ENCODE measurements at places on chromosomes 11 and 22.

GRCh38 chr22:24384131-24384530 lies 43.3 kb upstream of the ADORA2A start:
- DNase-seq, result no peak

GRCh38 chr11:15688351-15688792 lies 573.6 kb downstream of the INSC start:
- no peak for DNase-seq

DNA sequence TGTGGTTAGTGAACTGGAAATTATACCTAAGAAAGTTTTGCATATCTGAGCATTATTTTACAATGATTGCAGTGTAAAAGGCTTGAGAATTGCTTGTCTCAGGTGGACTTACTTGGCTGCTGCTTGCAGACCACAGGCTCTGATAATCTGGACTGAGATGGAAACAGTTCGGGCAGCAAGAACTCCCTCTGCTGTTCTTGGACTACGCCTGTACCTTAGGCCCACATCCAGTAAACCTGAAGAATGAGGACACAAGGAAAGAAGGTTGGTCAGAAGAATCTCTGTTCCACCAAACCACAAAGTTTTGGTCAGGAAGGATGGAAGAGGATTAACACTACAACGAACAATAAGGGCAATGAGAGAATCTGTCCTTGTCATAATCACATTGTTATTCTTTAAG lies 80.1 kb downstream of the C2CD3 start:
- no peak for DNase-seq

DNA sequence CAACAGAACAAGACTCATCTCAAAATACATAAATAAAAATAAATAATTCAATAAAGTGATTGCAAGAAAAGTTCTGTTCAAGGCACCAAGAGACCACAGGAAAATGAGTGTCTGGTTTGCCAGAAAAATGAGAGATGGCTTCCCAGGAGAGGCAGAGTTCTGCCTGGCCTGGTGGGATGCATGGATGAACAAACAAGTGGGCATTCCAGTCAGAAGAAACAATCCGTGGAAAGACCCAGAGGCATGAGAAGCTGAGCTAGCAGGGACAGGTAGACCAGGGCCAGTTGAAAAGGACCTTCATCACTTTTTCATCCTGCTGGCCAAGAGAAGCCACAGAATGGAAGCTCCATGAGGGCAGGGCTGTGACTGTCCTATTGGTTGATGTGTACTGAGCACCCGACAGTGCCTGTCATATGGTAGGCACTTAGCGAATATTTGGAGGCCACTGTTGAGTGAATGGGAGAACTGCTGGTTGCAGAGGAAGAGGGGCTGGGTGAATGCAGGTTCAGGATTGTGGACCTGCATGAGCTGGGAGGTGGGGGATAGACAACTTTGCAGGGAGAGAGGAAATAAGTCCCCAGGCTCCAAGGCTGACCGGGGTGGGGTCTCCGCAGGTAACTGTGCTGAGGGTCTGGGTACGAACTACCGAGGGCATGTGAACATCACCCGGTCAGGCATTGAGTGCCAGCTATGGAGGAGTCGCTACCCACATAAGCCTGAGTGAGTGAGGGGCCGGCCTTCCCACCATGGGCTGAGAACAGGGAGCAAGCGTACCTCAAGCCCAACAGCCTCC lies 3.7 kb downstream of the F2 start:
- DNase-seq, result no peak

GRCh38 chr22:30486661-30487115 lies 14.9 kb upstream of the SEC14L3 start:
- DNase-seq, result no peak

DNA sequence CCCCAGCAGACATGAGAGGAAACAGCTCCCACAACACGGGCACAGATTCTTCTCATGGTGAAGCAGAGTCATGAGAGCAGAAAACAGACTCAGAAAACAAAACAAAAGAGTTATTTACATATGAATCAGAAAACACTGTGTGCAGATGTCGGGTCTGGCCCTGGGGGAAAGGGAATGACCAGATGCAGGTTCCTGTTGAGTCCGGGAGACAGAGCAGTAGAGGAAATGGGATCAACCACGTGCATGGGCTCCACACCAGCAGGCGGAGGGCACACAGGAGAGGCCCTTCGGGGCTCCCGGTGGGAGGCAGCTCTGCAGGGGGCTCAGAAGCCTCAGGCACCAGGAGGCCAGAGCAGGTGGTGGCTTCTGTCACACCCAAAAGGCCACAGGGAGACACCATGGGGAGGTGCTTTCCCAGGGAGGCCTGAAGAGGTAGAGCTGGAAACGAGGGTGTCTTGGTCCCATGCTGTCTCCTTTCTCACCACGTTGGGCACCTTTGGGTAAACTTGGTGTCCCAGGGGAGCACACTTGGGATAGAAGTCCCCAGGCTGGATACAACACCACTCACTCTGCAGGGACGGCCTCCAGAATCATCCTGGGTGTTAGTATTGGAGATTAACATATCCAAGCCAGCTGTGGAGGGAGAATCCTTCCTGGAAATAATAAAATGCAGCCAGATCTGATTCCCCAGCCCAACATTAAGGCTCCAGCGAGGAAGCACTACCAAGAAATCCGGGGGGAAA lies 764.7 kb downstream of the BRD1 start:
- DNase-seq, result no peak

GRCh38 chr11:45803971-45804760 lies 783 bp upstream of the SLC35C1 start:
- DNase-seq, result peak; percentile 48

GRCh38 chr11:113384551-113384950 lies 3.0 kb upstream of the ANKK1 start:
- DNase-seq, result peak; percentile 53

DNA sequence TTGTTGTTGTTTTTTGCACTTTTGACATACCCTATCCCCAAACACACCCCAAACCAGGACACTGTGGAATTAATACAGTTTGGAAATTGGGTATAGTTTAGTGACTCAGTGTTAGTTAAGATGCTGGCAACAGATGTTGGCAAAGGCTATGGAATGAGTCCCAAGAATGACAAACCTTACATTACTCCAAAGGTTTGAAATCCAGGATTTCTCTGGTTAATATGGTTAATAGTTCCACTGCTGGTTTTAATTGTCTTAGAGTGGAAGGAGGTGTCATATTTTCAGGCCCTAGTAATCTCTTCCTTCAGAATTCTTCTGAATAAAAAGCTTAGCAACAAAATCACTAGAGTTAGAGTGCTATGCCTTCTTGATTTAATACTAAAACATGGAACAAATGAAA lies 775 bp downstream of the LPXN start:
- no peak for DNase-seq

- no peak for DNase-seq
These were observed 15.7 kb upstream of the SYT8 start for GRCh38 chr11:1819074-1819473.

DNA sequence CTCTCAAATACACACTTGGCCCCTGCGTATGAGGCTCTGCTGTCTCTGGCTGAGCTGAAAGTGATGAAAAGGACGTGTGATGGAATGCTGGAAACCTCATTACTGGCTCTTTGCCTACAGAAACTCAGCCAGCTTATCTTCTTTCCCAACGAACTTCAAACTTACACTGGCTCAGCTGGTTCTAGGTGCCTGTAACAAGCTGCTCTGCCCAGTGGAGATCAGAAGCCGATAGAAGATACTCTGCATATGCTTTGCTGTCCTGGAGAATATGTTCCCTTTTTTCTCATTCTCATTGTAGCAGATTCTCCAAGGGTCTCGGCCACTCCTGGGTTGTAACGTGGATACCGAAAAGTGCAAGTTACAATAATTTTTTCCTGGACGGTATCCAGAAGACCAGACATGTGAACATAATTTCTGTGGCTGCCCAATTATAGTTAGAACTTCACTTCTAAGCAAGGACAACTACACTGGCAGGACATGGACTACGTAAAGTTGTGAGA lies 405.3 kb upstream of the CCDC90B start:
- no peak for DNase-seq

DNA sequence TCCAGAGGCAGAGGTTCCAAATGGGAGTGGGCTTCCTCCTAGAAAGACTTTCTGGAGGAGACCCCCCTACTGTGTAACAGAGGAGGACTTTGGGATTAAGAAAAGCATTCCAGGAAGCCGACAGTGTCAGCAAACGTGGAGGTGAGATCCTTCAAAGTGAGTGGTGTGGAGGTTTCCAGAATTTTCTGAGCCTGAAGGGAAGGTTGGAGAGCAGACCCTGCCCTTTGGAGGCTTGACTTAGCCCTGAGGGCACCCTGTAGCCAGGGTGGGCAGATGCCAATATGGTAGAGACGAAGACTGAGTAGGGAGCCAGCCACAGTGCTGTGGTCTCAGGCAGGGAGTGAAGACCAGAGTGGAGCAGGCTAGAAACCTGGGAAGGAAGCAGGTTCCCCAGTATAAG lies 1.8 kb upstream of the KLHL22 start:
- DNase-seq, result no peak

GRCh38 chr22:22408731-22409696 lies 99.5 kb downstream of the ZNF280B start:
- peak; percentile 31 for DNase-seq

- DNase-seq, result no peak
These were observed 7.2 kb downstream of the MS4A15 start for GRCh38 chr11:60763692-60764369.

DNA sequence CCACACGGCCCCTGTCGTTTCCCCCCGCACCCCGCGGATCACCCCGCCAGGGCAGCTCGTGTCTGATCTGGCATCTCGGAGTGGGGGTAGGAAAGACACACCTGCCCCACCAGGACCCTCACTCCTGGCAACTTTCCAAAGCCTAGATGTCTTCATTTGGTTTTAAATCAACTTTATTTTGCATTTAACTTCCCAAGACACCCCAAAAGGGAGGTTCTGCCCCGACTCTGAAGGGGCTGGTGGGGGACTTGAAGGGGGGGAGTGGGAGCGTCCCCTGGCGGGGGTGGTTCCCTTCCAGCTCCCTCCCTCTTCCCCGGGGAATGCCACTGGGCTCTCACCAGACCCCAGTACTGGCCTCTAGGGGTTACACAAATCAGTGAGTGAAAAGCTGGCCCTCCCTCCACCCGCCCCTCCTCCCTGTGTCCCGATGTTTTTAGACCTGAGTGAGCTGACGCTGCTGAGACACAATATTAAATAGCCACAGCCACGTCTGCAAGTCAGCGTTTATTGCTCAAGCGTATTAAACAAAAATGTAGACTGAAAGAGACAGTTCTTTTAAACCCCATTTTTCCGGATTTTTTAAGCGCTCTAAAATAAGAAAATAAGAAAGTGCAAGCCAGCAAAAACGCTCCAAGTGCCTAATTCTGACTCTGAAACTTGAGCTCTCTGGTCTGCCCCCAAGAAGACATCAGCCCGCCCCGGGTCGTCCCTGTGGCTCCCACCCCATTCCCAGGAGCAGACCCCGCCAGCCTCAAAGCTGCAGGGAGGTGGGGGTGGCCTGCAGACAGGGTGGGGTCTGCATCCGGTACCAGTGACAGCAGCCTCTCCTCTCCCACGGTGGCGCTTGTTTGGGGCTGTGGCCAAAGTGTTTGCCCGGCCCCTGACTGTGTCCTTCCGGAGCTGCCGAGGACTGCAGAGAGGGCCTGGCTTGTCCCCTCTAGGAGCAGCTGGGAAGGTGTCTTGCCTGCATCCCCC lies 1.1 kb upstream of the TTLL8 start:
- peak; percentile 89 for DNase-seq

DNA sequence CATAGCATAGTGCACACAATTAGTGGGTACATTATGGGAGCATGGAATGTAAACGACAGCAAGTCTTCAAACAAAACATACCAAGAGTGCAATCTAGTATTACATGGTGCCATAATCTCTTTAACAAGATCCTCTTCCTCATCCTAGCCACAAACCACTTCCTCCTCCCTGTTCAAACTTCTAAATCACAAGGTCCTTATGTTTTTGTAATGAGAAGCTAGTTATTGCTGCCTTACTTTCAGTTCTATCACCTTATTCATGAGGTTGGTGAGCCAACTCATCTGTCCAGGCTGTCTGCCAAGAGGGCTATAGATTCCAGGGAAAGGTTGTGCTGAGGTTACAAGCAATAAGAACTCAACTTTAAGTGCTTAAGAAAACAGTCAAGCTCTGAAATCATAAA lies 195.4 kb upstream of the ARHGAP20 start:
- no peak for DNase-seq

DNA sequence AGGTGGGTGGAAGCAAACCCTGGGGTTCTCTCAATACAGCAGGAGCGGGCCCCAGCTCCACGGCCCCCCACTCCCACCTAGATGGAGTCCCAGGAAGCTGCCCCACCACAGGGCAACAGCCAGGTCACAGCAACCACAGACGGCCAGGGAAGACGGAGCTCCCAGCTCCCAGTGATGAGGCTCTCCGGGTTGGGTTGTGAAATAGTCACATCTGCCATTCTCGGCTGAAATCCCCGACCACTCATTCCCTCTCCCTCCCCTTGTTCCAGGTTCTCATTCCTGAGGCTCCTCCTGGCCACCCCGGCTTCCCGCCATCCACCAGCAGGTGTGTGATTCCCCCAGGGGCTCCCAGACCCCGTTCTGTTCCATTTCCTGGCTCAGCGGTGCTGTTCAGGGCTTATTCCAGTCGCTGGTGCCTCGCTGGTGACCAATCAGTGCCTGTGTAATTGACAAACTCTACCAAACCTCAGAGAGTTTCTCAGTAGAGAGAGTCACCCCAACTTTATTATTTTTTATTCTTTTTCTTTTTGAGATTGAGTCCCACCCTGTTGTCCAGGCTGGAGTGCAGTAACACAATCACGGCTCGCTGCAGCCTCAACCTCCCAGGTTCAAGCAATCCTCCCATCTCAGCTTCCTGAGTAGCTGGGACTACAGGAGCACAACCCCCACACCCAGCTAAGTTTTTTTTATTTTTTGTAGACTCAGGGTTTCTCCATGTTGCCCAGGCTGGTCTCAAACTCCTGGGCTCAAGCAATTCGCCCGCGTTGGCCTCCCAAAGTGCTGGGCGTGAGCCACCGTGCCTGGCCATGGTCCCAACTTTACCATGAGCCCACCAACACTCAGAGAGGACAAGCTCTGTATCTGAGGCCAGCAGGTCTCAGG lies 63.2 kb downstream of the SHANK2 start:
- DNase-seq, result no peak

DNA sequence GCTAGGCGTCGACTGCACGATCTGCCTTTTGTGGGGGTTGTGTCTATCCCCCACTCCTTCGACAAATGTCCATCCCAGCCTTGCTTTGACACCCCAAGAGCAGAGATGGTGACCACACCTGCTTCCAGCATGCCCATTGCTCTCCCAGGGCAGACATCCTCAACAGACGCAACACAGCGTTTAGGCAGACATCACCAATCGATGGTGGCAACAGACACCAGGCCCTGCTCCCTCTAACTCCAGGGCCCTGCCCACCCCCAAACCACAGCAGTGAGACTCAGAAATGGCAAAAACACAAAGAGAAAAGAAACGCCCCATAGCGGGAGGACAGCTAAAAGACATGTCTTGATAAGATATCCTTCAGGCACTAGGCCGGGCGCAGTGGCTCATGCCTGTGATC lies 150.9 kb downstream of the CRYBB2 start:
- no peak for DNase-seq
